ELF-1 (cell line): ENCODE measurements at places on chromosomes 13 and 19.

DNA sequence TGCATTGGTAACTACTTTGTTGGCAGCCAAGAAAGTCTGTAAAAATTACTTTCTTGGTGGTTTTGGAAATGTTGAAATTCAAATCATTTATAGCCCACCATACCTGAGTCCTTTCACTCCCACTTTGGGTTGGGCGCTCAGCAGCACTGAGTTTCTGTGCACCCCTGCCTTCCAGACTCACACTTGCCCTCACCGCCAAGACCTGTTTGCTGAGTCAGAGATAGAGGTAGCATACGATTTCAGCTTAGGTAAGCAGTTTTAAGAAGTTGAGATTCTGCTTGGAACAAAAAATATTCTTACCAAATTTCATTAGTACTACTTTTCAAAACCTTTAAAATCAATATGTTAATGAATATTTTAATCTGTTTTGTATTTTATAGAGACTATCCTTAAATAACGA is 12.6 kb downstream of the MPHOSPH8 start:
- DNase-seq = no peak

- no peak for DNase-seq
These were observed 201.8 kb downstream of the LHFPL6 start for GRCh38 chr13:39401046-39401705.

DNA sequence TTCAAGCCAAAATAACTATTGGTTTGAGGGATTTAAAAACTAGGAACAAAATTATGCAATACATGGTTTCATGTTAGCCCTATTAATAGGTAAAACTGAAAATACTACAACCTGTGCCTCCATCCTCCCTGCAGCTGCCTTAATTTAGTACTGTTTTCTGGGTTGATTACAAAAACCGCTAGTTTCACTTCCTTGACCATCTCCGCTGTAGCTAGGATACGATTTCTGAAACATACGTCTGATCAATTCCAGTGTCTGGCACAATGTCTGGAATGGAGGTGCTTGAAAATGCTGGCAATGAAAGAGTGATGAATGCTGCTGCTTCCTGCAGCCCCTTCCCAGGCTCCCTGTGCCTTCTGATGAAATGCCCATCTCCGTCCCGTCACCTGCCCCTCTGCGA is 273.5 kb downstream of the SHISA2 start:
- DNase-seq = no peak

GRCh38 chr19:40622773-40623075 is 21.6 kb downstream of the LTBP4 start:
- DNase-seq = no peak

- no peak for DNase-seq
These were observed 346.4 kb downstream of the FGF9 start for GRCh38 chr13:22017226-22017625.

- no peak for DNase-seq
These were observed 657.3 kb downstream of the EFNB2 start for GRCh38 chr13:105878119-105878700.

GRCh38 chr13:67650471-67650870 is 420.3 kb upstream of the PCDH9 start:
- no peak for DNase-seq

DNA sequence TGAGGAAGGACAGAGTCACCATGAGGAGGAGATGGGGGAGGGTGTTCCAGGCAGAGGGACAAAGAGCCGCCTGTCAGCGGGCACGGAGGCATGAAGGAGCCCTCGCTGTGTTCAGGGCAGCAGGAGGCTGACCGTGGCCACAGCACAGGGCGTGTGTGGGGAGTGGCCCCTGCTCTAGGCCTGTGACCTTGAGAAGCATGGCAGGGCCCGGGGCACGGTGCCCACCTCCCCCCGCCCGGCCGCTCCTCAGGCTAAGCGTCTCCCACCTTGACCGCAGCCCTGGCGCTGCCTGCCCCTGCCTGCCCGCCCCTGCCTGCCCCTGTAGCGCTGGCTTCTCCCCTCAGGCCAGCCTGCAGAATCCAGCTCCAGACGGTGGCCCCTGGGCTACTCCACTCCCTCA is 11.6 kb downstream of the MAP2K2 start:
- DNase-seq = no peak

DNA sequence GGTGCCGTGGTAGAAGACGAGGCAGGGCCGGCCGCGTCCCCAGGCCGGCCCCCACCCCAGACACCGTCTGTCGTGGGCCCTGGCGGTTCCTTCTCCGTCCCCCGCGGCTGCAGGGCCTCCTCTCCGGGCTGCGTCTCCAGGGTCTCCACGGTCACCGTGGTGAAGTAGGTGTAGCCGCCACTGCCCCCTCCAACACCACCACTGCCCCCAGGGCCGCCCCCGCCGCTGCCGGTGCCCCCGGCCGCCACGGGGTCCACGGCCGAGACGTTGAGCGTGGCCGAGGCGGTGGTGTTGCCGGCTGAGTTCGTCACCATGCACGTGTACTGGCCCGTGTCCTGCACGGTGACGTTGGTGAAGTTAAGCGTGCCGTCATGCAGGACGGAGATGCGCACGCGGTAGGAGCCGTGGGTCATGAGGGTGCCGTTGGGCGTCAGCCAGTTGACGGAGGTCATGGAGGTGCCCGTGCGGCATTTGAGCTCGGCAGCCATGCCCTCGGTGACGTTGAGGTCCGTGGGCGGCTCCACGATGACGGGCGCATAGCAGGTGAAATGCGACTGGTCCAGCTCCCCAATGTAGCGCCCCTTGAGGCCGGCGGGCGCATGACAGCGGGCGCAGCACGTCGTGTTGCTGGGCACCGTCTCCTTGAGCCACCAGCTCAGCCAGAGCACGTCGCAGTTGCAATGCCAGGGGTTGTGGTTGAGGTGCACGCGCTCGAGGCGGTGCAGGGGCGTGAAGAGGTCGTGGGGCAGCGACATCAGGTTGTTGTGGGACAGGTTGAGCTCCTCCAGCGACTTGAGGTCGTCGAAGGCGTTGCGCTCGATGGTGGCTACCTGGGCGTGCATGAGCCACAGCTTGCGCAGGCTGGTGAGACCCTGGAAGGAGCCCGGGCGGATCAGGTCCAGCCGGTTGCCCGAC is 4.6 kb upstream of the ASPDH start:
- no peak for DNase-seq

- DNase-seq = no peak
These were observed 40.9 kb downstream of the GJA3 start for GRCh38 chr13:20119960-20120359.

DNA sequence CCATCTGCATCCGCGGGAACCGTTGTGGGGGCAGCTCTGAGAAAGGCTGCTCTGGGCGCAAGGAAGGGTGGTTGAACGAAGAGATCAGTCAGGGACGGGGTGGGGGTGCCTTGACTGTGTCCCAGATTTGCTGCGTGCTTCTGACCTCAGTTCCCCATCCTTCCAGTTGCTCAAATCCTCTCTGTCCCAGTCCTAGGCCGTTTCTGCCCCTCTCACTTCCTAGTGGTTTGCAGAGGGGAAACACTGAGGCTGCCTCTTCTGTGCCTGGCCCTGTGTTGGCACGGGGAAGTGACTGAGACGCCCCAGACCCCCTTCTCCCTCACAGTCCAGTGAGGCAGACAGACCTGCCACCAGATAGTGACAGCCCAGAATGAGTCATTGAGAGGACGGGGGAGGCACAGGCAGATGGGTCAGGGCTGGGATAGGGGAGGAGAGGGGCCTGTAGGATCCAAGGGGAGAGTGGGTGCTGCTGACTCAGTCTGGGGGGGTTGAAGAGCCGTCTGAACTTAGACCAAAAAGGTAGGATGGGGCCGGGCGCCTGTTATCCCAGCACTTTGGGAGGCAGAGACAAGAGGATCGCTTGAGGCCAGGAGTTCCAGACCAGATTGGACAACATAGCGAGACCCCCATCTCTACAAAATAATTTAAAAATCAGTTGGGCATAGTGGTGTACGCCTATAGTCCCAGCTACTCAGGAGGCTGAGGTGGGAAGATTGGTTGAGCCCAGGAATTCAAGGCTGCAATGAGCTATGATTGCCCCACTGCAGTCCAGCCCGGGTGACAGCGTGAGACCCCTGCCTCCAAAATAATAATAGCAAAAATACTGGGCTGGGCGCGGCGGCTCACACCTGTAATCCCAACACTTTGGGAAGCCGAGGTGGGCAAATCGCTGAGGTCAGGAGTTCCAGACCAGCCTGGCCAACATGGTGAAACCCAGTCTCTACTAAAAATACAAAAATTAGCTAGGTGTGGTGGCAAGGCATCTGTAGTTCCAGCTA is 26.5 kb downstream of the NUMBL start:
- DNase-seq = peak; percentile 14

DNA sequence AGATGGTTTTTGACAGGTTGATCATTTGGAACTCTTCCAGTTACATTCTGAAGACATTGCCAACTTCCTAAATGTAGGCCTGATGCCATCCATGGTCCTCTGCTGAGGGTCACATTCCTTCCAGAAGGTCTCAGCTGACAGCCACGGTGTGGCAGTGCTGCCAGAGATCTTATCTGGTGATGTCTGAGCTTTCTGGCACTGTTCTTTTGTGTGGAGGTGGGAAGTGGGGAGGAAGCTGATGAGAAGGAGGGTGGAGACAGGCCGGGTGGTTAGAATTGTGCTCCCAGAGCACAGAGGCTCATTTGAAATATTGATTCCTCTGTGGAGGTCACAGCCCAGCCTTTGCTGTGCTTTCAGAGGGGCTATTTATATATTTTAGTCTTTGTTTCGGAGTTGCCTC is 16.1 kb upstream of the MTIF3 start:
- no peak for DNase-seq

GRCh38 chr13:75782985-75783384 is 146.9 kb downstream of the LMO7 start:
- no peak for DNase-seq

GRCh38 chr19:31803835-31804446 is 454.7 kb upstream of the TSHZ3 start:
- no peak for DNase-seq

DNA sequence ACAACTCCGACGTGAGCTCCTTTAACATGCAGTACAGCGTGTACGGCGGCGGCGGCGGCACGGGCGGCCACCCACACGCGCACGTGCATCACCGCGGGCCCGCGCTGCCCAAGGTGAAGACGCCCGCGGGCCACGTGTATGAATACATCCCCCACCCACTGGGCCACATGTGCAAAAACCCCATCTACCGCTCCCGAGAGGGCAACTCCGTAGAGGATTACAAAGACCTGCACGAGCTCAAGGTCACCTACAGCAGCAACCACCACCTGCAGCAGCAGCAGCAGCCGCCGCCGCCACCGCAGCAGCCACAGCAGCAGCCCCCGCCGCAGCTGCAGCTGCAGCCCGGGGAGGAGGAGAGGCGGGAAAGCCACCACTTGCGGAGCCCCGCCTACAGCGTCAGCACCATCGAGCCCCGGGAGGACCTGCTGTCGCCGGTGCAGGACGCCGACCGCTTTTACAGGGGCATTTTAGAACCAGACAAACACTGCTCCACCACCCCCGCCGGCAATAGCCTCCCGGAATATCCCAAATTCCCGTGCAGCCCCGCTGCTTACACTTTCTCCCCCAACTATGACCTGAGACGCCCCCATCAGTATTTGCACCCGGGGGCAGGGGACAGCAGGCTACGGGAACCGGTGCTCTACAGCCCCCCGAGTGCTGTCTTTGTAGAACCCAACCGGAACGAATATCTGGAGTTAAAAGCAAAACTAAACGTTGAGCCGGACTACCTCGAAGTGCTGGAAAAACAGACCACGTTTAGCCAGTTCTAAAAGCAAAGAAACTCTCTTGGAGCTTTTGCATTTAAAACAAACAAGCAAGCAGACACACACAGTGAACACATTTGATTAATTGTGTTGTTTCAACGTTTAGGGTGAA is 6.6 kb downstream of the SLITRK5 start:
- peak; percentile 67 for DNase-seq

DNA sequence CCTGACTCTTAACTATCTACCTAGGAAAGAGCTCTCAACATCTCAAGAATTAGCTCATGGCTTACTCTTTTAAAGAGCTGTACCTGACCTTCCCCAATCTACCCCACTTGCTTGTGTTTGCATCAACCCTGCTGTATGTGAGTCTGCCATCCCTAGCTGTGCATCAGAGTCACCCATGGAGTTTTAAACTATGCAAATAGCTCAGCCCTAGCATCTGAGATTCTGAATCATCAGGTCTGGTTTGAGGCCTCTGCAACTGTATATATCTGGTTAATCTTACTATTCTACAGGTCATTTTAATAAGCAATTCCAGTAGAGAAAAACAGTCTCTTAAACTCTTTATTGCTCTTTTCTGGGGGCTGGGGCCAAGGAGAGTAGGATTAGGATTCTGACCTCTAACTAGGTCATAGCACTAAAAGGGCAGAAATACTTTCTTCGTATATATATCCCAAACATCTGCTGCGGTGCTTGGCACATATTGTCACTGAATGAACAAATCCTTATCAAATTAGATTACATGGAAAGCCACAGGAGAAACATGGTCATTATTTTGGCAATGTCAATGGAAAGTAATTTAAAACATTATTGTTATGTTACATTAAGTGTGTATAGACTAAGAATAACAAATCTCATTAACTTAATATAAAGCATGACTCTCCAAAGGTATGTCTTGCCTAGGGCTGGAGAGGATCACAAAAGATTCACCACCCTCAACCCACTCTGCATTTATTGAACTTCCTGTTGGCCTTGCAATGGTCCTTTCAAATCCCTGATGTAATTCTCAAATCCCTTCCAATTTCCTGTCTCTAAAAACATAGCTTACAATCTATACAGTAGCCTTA is 232.2 kb downstream of the DACH1 start:
- no peak for DNase-seq

- no peak for DNase-seq
These were observed 560.2 kb downstream of the UQCRFS1 start for GRCh38 chr19:28652765-28653164.

GRCh38 chr19:52695996-52696395 is 38.8 kb downstream of the ZNF611 start:
- no peak for DNase-seq

- DNase-seq = no peak
These were observed 3.8 kb downstream of the SLAIN1 start for GRCh38 chr13:77701305-77701704.

GRCh38 chr13:109697936-109698335 is 88.4 kb downstream of the IRS2 start:
- DNase-seq = no peak

GRCh38 chr19:45455707-45456499 is 11.9 kb upstream of the FOSB start:
- DNase-seq = peak; percentile 99

- no peak for DNase-seq
These were observed 124.1 kb downstream of the DCLK1 start for GRCh38 chr13:36006894-36007675.

- DNase-seq = no peak
These were observed 369.6 kb downstream of the KCTD12 start for GRCh38 chr13:76516586-76516985.

DNA sequence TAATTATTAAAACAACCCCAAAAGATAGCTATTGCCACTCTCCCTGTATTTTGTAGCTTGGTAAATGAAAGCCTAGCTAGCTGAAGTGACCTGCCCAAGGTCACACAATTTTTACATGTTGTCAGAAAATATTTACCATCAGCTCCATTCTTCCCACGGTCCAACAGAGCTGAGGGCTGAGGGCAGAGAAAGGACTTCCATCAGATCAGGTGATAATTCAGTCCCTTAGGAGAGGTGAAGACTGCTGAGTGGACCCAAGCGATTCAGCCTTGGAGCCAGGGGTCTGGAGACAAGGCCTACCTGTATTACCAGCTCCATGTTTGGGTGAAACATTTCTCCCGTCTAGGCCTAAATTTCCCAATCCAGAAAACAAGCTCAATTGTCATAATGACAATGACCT is 149.5 kb upstream of the TSHZ3 start:
- DNase-seq = no peak

- no peak for DNase-seq
These were observed 164.8 kb downstream of the ZNF536 start for GRCh38 chr19:30536975-30537374.

GRCh38 chr13:52760077-52760476 is 20.5 kb upstream of the CNMD start:
- no peak for DNase-seq
